Gastroesophageal sphincter (tissue), 4 donors: ENCODE measurements at places on chromosomes 5 and 9. TPM values are rescaled to one million over a fixed set of nuclear protein-coding genes. Genes with fewer than 3 reads are reported as not detected.

N4BP3 gene
- 1.2 TPM for total RNA-seq

AMBP gene
- total RNA-seq, result not detected

TNFAIP8 gene
- total RNA-seq, result 33.6 TPM

TMC1 gene
- not detected for total RNA-seq

NUTM2F gene
- not detected for total RNA-seq

NEUROG1 gene
- not detected for total RNA-seq

CARTPT gene
- 2.0 TPM for total RNA-seq

KIF24 gene
- 2.2 TPM for total RNA-seq

C5orf58 gene
- total RNA-seq, result not detected

SLC28A3 gene
- total RNA-seq, result not detected

IRX4 gene
- not detected for total RNA-seq

CLINT1 gene
- total RNA-seq, result 101 TPM
